ENCODE measurements at places on chromosomes 7 and 10.

DNA sequence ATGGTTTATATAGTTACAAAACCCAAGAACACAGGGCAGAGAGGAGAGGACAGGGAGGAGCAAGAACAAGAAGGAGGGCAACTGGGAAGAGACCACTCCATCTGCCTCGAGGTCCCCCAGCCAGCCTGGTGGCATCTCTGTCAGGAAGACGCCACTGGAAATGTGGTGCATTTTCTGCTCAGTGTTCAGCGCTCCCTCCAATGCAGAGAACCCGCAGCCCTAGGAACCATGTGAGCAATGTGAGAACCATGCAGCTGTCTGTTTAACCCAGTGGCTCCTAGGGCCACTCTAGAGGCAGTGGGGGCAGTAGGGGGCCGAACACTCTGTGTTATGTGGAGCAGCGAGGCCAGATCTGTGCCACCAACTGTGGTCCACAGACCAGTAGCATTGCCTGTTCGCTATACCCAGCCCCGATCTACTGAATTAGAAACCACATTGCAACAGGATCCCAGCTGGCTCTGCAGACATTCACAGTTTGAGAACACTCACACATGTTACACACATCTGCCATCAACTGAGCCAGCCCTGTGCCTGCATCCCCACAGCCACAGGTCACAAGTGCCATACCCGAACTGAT is 110.2 kb downstream of the CPXM2 start:
- no peak for DNase-seq

DNA sequence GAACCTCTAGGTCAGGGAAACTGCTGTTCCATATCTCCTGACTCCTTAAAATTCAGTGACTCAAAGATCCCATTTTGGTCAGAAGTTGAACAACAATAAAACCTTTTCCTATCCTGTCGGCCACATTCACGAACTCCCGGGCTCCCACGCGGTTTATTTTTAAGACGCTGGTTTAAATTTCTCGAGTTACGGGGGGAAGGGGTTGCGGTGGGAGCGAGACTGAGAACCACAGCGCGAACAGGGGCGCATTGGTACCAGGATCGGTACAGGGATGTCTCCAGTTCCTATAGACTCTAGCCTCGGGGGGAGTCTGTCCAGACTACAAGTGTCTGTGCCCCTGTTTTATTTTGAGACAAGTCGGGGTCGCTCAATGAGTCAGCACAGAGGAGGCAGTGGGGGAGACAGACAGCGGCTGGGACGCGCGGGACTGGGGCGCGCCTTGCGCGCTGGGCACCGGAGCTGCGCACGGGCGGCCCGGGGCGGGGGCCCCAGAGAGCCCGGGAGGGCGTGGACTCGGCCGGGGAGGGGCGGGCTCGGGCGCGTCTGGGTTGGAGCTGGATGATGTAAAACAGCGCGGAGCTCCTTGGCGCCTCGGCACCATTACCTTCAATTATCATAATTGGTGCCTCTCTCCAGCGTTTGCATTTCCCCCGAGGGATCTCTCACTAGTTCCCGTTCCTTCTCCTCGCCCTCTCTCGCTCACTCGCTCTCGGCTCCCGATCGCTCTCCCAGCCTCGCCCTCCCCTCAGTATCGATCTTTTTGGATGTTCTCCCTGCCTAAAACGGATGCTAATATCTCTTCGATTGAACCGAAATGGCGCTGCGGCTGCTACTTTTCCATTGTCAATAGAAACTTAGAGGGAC is 8.7 kb upstream of the BAMBI start:
- peak; percentile 21 for DNase-seq

- no peak for DNase-seq
These were observed 73.3 kb downstream of the ADAM12 start for GRCh38 chr10:126314863-126315493.

GRCh38 chr10:100359030-100359432 is 12.0 kb downstream of the SCD start:
- DNase-seq: no peak

DNA sequence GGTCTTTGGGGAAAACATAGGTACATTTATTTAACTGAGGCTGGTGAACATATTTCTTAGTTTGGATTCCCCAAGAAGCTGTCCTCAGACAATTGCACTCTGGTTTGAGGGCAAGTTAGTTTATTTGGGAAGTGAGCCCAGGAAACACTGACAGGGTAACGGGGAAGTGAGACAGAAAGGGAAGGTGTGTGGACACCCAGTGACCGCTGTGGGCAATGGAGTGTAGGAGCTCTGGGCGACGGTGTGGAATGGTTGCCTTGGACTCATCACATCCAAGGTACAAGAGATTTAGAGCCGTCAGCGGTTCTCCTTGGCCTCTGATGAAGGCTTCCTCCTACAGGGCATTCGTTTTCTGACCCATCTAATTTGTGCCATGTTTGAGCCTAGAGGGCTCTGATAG is 7.1 kb downstream of the MRC1 start:
- DNase-seq: no peak

- no peak for DNase-seq
These were observed 57.0 kb downstream of the CHST3 start for GRCh38 chr10:72020914-72021809.

DNA sequence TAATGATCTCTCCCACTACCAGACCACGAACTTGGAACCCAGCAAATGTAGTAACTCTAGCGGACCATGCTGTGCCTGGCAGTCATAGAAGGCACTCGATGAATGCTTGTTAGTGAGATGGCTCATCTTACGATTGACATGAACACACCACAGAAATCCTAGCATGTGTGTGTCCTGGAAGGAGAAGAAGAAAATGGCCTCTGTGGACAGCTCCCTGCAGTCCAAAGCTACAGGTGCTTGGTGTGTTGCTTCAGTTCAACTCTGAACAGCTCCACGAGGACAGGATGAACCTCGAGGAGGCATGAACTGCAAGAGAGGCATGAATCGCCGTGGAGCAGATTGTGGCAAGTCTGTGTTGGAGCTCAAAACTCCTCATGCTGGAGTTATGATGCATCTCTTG is 93.5 kb downstream of the KLF6 start:
- DNase-seq: no peak

- no peak for DNase-seq
These were observed 16.5 kb downstream of the TRIL start for GRCh38 chr7:28941633-28942032.

DNA sequence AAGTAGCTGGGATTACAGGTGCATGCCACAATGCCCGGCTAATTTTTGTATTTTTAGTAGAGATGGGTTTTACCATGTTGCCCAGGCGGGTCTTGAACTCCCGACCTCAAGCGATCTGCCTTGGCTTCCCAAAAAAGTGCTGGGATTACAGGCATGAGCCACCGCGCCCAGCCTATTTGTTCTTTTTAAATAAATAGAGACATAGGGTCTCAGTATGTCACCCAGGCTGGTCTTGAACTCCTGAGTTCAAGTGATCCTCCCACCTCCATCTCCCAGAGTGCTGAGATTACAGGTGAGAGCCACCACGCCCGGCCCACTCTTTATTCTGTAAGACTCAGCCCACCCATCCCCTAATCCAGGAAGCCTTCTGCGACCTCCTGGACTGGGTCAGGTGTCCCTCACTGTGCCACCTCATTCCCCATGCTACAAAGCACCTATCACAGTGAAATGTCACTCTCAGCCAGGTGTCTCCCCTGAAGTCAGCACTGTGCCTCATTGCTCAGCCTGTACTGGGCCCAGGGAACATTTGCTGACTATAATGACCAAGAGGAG is 2.8 kb downstream of the TMEM120A start:
- DNase-seq: no peak

DNA sequence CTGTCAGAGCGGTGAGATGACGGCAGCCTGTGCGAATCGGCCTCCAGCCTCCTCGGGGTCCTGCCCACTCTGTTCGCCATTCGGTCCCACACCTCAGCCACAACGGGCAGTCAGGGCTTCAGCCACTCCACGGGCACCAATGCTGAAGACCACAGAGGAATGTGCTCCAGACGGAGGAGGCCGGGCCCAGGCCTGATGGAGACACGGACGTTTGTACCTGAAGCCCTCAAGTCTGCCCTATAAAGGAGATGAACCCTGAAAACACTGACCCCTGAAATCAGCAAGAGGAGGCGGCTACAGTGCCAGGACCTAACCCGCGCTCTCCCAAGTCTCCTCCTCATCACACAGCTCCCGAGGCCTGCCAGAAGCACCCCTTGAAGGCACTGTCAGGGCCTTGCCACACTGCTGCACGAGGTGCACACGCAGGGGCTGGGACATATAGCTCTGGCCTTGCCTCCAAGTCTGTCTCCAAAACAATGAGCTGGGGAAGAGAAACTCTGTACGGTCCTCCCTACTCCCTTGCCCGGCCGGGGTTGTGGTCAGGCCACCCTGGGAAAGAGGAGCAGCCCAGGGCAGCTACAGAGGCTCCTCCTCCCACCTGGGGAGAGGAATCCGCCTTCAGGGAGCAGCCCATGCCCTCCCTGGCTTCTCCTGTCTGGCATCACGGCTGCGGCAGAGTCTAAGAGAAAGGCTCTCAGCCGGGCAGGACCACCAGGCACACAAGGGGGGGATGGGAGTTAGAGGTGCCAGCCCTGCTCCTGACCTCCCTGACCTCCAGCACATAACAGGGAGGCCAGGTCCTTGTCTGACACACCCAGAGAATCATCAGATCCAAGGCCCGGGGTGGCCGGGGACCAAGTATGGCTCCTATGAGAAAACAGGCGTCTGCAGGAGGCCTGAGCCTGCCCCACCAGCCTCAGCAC is 310.1 kb downstream of the PTPRN2 start:
- DNase-seq: no peak

DNA sequence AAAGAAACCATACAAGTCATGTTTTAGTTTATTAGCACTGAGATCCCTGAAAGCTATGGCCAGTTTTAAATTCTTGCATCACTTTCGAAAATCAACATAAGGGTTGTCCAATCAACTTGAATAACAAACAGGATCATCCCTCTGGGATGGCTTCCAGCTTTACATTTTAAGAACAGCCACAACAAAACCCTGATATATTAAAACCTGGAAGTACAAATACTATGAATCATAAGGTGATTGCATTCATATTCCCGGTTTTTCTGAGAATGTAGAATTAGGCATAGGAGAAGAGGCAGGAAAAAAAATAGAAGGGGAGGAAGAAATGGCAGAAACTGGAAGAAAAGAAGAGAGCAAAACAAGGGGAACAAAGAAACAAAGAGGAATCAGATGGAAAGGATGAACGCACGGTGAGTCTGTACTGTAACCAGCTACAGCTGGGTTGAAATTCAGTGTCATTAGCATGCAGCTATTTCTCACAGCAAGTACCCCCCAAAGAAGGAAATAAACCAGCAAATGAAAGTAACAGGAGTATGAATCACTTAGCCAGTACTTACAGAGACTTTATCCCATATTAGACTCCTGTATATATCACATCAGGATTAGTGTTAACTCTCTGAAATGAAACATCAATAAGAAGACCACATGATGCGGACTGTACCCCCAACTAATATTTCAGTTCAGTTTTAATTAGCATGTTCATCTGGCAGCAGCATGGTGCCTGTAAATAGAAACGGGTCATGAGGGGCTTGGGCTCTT is 301.3 kb downstream of the RNLS start:
- DNase-seq: no peak

DNA sequence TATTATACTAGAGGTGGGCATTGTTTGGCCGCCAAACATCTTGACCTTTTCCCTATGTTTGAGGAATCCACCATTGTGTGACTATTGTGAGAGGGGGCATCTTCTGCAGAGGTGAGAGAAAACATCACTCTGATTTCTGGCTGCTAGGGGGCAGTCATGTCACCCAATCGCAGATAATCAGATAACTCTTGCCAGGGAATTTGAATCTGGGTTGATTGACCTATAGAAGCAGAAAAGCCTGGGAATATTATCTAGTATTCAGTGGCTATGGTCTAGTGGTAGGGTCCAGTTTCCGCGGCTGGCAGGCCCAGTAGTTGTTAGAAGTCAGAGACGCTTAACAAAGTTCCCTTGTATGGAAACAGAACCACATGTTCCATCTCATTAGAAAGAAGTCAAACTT is 808.5 kb downstream of the PHTF2 start:
- DNase-seq: no peak

DNA sequence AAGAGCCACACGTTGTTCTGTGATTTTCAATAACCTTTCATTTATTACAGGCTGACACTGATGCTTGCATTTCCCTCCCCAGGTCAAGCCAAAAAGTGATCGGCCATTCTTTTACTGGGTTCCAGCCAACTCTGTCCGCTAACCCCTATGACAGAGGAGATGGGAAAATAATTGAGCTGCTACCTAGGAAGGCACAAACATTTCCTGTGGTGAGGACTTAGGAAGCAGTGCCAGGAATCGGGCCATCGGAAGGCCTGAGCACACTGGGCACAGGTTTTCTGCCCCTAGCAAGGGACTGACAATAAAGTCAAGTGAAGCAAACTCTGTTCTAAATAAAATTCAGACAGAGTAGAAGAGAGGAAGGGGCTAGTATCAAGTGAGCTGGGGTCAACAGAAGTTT is 313.0 kb upstream of the AOAH start:
- no peak for DNase-seq

DNA sequence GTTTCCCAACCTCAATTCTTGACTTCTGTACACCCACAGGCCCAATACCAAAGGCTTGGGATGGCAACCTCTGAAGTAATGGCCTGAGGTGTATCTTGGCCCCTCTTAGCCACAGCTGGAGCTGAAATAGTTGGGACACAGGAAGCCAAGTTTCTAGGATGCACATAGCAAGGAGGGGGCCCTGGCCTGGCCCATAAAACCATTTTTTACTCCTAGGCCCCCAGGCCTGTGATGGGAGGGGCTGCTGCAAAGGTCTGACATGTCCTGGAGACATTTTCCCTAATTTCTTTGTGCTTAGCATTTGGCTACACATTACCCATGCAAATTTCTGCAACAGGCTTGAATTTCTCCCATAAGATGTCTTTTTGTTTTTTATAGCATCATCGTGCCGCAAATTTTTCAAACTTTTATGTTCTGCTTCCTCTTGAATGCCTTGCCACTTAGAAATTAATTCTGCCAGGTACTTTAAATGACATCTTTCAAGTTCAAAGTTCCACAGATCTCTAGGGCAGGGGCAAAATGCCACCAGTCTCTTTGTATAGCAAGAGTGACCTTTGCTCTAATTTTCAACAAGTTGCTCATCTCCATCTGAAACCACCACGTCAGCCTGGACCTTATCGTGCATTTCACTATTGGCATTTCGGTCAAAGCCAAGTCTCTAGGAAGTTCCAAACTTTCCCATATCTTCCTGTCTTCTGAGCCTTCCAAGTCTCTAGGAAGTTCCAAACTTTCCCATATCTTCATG is 490.8 kb downstream of the IPMK start:
- no peak for DNase-seq

DNA sequence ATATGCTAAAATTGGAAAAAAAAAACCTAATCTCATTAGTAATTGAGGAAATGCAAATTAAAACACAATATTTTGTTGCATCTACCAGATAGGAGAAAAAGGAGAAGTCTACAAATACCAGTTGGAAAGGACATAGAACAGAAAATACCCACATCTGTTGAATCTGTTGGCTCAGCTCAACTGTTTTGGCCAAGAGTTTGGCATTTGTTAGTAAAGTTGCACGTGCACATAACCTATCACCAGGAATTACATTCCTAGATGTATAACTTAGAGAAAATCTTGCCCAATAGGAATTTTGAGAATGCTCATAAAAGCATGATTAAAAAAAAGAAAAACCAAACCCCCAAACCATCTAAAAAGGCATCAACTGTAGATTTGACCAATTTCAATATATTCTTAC is 282.1 kb upstream of the BMPER start:
- no peak for DNase-seq

- DNase-seq: no peak
These were observed 177.6 kb downstream of the PTPN20 start for GRCh38 chr10:47088656-47089354.

- no peak for DNase-seq
These were observed 20.0 kb upstream of the RABGEF1 start for GRCh38 chr7:66720561-66720960.

GRCh38 chr10:33484787-33485186 is 150.3 kb upstream of the NRP1 start:
- DNase-seq: no peak

Data from stimulated activated CD4-positive, alpha-beta T cell treated with anti-CD3 and anti-CD28 coated beads, TNF-alpha, amount 100 ng/mL, for 24 hours (primary cell).